Stimulated activated CD4-positive, alpha-beta T cell treated with anti-CD3 and anti-CD28 coated beads, Interleukin-12 subunit alpha, Interleukin-12 subunit beta, amount 100 ng/mL, for 24 hours (primary cell): ENCODE measurements at places on chromosomes 11 and 22.

GRCh38 chr11:109350091-109350490 is 71.9 kb upstream of the C11orf87 start:
- no peak for DNase-seq

- DNase-seq, result no peak
These were observed 40.2 kb downstream of the UVRAG start for GRCh38 chr11:75855206-75855605.

DNA sequence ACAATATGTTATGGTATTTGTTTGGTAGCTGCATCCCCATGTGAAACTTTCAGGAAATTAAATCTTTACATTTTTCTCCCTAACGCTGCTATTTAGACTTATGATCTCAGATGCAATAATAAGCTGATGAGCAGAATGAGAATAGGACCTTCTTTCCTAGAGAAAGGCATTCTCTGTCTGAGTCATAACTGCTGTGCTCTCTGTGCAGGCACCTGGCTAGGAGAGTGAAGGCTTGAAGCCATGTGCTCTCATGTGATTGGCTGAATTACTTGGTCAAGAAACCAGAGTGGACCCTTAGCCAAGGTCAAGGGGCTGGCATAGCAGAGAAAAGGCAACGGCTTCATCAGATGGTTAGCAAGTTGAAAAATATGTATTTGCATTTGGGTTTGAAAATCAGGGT is 185.0 kb downstream of the ADAMTS15 start:
- no peak for DNase-seq

GRCh38 chr11:3043315-3043871 is 13.8 kb downstream of the CARS1 start:
- DNase-seq, result no peak

DNA sequence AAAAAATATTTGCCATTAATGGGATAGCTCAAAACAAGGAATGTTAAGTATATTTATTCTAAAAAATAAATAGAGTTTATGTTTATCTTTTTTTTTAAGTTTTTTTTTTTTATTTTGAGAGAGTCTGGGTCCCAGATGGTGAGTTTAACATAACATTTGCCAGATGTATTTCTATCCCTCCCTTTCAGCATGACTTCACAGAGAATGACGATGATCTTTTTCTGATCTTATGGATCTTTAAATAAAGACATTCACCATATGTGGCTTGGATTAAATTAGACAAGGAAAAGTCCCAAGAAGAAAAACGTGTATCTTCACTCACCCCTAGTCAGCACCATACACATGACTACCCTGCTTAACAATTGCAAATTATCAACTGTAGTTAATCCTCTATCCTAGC is 839.8 kb upstream of the CNTN5 start:
- no peak for DNase-seq

DNA sequence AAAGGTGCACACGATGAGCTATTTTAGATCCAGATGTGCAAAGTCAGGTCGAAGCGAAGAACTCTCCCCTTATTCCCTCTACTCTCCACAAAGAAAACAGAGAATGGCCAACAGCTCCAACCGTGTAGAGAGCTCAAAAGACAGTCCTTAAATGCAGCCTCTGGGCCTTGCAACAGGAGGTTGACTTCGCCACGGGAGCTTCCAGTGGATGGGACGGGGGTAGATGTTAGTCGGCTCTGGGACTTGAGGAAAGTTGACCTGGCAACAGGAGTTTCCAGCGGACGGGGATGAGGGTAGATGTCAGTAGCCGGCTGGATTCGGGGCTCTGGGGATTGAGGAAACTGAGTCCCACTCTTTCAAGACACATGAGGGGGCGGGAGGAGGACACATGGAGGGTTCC is 450.4 kb downstream of the BRD1 start:
- no peak for DNase-seq

- DNase-seq, result no peak
These were observed 19.1 kb downstream of the KCNC1 start for GRCh38 chr11:17753641-17754040.
